Gastrocnemius medialis (tissue), 4 donors: ENCODE measurements at places on chromosomes 13 and 19. TPM values are rescaled to one million over a fixed set of nuclear protein-coding genes. Genes with fewer than 3 reads are reported as not detected.
A peak's percentile ranks its signal among the peaks of the same experiment; 100 is the strongest.

The SBNO2 gene
- total RNA-seq, result 38.4 TPM

The KLK4 gene
- not detected for total RNA-seq

The TMEM238 gene
- 1.3 TPM for total RNA-seq

The KLK11 gene
- not detected for total RNA-seq

The IFT88 gene
- 3.5 TPM for total RNA-seq

The SMAD9 gene
- 3.7 TPM for total RNA-seq

DNA sequence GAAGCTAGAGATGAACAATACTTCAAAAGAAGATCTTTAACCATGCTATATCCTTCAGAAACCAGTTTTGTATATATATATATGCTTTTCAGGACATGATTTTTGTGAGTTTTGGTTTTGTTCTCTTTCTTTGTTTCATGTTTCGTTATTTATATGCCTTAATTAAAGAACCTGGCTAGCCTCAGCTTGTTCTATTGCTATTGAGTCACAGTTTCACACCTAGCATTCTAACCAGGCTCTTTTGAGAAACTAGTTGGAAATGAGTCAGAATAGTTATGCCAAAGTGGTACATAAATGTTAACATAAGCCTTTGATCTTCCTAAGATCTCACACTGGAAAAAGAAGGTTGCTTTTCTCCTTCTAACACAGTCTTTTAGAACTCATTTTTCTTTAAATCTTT is 1925.2 kb downstream of the OLFM4 start:
- H3K4me1 ChIP-seq, result no peaks in the 10 kb centered on the region
- H3K27me3 ChIP-seq, result no peaks in the 10 kb centered on the region
- no peaks in the 10 kb centered on the region for H3K36me3 ChIP-seq
- no peak overlapping the region for H3K27ac ChIP-seq
- H3K4me3 ChIP-seq, result no peak overlapping the region

DNA sequence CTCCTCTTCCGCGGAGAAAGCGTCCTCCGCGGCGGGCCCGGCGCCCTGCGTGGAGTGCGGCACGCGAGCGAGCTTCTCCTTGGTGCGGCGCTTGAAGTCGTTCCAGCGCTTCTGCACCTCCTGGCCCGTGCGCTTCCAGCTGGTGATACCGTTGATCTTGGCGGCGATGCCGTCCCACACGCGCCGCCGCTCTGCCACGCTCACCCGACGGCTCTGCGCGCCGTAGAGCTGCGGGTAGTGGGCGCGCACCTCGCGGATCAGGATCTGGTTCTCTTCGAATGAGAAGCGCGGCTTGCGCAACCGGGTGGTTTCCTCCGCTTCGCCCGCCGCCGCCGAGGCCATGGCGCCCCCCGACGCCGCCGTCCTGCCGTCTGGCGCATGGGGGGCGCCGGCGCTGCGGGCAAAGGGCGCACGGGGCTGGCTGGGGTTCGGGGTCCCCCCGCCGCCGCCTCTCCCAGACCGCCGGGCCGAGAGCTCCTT is 941 bp downstream of the MYPOP start:
- no peak for DNase-seq
- peak overlapping the region; percentile 73 for H3K4me3 ChIP-seq
- H3K27me3 ChIP-seq, result no peaks in the 10 kb centered on the region
- no peaks in the 10 kb centered on the region for H3K36me3 ChIP-seq

GRCh38 chr13:77737583-77738200 is 40.2 kb downstream of the SLAIN1 start:
- H3K27ac ChIP-seq, result no peak overlapping the region
- no peaks in the 10 kb centered on the region for H3K27me3 ChIP-seq
- no peak overlapping the region for H3K4me3 ChIP-seq
- peaks cover 6% of the 10 kb centered on the region for H3K4me1 ChIP-seq
- no peaks in the 10 kb centered on the region for H3K36me3 ChIP-seq

DNA sequence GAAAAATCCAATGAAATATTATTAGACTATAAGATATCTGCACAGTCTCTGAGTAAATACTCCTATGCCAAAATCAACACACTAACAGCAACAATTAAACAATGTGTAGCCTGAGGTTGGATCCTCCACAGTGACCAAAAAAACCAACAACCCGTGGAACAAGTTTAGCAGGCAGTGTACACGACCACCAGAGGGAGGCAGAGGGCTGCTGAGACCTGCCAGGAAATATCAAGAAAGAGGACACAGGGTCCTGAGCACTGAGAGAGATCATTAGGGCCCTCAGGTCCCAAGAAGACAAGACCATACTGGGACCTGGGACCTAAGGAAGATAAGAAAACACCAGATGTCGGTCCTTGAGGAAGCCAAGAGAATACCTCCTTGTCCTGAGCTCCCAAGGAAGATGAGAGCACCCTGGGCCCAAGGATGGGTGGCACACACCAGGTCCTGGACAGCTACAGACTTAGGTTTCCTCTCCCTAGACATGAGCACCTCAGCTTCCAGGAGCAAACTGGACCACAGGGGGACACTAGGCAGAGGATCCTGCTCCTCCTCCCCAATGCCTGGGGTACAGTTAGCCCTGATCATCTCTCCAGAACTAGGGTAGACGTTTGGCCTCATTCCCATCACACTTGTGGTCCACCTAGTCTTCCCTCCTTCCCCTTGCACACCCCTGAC is 822 bp upstream of the ZNF274 start:
- no peaks in the 10 kb centered on the region for H3K27me3 ChIP-seq
- H3K4me1 ChIP-seq, result no peaks in the 10 kb centered on the region
- peak overlapping the region; percentile 99 for H3K27ac ChIP-seq
- peaks cover 12% of the 10 kb centered on the region for H3K36me3 ChIP-seq
- peak overlapping the region; percentile 92 for H3K4me3 ChIP-seq

GRCh38 chr13:46554951-46555350 is 2.0 kb downstream of the LRCH1 start:
- peak overlapping the region; percentile 98 for H3K4me3 ChIP-seq
- H3K36me3 ChIP-seq, result no peaks in the 10 kb centered on the region
- peak overlapping the region; percentile 72 for H3K27ac ChIP-seq

GRCh38 chr13:66895320-66895719 is 334.8 kb downstream of the PCDH9 start:
- H3K4me1 ChIP-seq, result no peaks in the 10 kb centered on the region
- DNase-seq, result no peak
- no peaks in the 10 kb centered on the region for H3K27me3 ChIP-seq
- H3K27ac ChIP-seq, result no peak overlapping the region

- no peak overlapping the region for H3K4me3 ChIP-seq
- DNase-seq, result no peak
- H3K36me3 ChIP-seq, result no peaks in the 10 kb centered on the region
Measured at GRCh38 chr13:104253063-104253680, 1187.0 kb upstream of the SLC10A2 start.

DNA sequence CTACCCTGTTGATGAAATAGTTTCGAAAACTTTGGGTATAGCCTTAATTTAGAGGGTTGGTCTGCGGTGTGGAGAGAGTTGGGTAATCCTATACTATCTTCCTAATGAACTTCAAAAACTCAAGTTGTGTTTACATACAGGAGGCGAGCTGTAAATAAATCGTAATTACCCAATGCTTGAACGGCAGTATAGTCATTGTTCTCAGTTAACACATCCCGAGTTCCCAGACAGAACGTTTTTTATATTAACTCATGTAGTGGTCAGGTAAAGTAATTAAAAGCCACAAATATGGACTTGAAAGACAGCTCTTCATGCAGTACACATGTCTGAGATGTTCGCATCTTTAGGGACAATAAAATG is 1.5 kb downstream of the PDS5B start:
- H3K4me1 ChIP-seq, result peaks cover 33% of the 10 kb centered on the region
- H3K27ac ChIP-seq, result peak overlapping the region; percentile 89
- no peaks in the 10 kb centered on the region for H3K36me3 ChIP-seq
- DNase-seq, result no peak
- peak overlapping the region; percentile 62 for H3K4me3 ChIP-seq

DNA sequence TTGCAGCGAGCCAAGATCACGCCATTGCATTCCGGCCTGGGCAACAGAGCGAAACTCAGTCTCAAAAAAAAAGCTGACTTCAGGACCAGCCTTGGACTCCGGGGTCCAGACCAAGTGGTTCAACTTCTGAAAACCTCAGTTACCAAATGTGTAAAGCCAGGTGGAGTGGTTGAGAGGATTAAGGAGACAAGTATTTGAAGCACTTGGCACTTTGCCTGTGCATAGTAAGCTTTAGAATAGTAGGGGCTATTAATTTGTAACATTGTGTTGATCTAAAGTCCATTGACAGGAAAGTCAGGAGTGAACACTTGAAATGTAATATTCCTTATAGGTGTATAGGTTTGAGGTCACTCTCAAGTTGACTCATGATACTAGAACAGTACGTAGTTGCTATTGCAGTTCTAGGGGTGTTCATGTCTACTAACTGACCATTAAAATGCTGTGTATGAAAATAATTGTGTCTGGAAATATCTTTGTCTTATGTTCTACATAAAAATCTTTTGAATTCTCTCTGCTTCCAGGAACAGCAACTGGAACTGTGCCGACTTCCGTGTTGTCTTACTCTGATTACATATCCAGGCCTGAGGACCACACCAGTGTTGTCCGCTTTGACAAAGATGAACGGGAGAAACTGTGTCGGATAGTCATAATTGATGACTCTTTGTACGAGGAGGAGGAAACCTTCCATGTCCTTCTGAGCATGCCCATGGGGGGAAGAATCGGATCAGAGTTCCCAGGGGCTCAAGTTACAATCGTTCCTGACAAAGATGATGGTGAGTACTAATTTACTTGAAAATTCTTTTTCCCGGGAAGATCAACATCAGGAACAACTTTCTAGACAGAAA is 97.4 kb downstream of the FREM2 start:
- DNase-seq, result no peak
- H3K4me3 ChIP-seq, result no peak overlapping the region
- no peaks in the 10 kb centered on the region for H3K4me1 ChIP-seq
- H3K27ac ChIP-seq, result no peak overlapping the region
- no peaks in the 10 kb centered on the region for H3K27me3 ChIP-seq
- no peaks in the 10 kb centered on the region for H3K36me3 ChIP-seq

DNA sequence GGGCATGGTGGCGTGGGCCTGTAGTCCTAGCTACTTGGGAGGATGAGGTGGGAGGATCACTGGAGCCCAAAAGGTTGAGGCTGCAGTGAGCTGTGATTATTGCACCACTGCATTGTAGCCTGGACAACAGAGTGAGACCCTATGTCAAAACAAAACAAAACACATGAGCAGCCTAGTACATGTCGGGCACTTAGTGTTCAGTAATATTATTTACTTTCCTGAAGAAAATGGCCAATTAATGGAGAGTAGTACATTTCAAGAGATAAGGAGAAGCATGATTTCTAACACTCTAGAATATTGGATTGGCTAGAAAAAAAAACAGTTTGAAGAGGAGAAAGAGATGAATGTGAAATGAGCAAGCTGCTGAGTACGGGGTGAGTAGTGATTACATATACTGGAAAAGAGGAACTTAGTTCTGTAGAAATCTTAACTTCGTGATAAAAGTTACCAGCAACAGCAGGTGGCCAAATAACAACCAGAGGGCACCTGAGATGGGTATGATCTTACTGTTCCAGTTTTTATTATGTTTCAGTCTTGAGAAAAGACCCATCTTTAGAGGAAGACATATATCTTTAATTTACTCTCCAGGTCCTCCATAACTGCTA is 36.2 kb downstream of the SPATA13 start:
- H3K4me1 ChIP-seq, result no peaks in the 10 kb centered on the region
- no peak overlapping the region for H3K27ac ChIP-seq

DNA sequence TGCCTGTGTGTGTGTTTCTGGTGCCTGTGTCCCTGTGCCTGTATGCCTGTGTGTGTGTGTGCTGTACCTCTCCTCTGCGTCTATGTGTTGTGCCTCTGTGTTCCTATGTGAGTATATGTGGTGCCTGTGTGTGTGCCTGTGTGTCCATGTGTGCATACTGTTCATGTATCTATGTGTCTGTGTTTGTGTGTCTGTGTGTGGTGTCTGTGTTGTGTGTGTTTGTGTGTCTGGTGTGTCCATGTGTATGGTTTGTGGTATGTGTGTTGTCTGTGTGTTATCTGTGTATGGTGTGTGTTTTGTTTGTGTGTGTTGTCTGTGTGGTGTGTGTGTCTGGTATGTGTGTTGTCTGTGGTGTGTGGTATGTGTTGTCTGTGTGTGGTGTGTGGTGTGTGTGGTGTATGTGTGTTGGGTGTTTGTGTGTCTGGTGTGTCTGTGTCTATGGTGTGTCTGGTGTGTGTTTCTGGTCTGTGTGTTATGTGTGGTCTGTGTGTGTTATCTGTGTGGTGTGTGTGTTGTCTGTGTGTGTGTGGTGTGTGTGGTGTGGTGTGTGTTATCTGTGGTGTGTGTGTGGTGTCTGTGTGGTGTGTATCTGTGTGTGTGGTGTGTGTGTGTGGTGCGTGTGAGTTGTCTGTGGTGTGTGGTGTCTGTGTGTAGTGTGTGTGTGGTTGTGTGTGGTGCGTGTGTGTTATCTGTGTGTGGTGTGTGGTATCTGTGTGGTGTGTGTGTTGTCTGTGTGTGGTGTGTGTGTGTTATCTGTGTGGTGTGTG is 20.4 kb downstream of the HDGFL2 start:
- H3K36me3 ChIP-seq, result peaks cover 62% of the 10 kb centered on the region
- no peak overlapping the region for H3K4me3 ChIP-seq
- no peaks in the 10 kb centered on the region for H3K27me3 ChIP-seq
- DNase-seq, result no peak
- H3K27ac ChIP-seq, result no peak overlapping the region
- H3K4me1 ChIP-seq, result no peaks in the 10 kb centered on the region

DNA sequence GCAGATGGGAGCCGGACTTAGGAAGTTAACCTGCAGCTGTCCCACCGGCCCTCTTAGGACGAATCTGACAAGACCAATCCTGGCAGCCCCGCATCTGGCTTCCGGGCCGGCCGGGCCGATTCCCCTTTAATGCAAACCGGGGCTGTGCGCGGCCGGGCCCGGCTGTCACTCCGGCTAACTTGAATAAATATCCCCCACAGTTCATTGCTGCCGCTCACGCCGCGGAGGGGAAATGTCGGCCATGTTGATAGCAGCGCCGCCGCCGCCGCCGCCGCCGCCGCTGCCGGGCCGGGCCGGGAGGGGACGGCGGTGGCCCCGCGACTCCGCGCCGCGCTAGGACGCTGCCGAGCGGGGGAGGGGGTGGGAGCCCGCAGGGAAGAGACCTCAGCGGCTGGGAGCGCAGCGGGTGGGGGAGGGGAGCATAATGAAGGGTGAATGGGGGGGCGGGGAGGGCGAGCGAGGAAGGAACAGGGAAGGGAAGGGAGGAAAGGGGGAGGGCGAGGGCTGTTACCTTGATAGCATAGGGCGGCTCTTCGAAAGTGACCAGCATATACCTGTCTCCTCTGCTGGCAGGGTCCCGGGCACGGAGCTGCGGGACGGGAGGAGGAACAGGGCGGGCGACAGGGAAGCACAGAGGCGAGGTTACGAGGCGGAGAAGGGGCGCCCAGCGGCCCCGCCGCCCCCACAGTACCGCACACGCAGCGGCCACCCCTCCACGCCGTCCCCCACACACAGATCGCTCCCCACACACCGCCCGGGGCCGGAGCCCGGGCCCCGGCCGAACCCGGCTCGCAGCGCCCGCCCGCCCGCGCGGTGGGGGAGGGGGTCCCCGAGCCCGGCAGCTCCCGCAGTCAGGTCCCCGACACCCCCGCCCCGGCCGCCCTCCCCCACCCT is 1.1 kb downstream of the INTS6 start:
- peak; percentile 87 for DNase-seq
- no peaks in the 10 kb centered on the region for H3K36me3 ChIP-seq
- H3K27me3 ChIP-seq, result no peaks in the 10 kb centered on the region
- peak overlapping the region; percentile 82 for H3K4me3 ChIP-seq
